NCI-H2171 treated with DMSO at 0.1 percent for 48 hours (cell line): ENCODE measurements at places on chromosomes 1 and 21.

DNA sequence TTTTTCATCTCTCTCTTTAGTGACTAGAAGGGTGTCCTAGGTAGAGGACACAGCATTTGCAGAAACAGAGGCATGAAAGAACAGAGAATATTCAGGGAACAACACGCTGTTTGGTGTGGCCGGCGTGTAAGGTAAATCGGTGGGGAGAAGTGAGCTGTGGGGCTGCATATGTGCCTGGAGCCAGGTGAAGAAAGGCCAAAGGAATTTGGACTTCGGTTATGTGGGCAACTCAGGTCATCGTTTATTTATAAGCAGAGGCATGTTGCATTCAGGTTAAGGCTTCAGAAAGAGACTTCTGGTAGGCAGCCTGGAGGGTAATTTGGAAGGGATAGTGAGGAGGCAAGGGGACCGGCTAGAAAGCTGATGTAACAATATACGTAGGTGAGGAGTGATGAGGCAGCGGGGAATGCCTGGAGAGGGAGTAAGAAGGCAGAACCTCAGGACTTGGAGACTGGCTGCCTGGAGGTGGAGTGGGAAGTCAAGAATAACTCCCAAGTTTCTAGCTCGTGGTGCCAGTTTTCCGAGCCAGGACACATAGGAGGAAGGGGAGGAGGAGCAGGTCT, 64.1 kb upstream of the ACOT11 start:
- DNase-seq: no peak

GRCh38 chr1:3021233-3021671, at the start of gene ACTRT2:
Gene ACTRT2, plus strand, starts transcription at chr1:3021467. Its CDS starts 220 bp downstream, at chr1:3021687.
- DNase-seq: no peak

DNA sequence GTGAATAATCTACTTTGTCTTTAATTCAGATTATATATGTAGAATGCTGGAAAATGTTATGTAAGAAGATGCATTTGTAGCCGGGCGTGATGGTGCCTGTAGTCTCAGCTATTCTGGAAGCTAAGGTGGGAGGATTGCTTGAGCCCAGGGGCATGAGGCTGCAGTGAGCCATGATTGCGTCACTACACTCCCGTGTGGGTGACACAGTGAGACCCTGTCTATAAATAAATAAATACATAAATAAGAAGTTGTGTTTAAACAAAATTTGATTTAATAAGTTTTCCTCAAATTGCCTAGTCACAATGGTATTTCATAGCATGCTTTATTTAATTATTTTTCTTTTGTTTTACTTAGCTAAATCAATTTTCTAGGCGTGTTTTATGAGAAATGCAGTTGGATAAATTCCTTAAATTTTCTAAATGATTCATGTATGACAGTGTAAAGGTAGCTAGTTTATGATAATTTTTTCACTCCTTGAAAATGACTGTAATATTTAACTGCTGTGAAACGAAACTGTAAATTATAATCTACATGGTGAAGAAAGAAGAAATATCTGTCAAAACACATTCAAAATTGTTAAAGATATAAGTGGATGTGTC, 232.6 kb downstream of the SRGAP2C start:
- DNase-seq: no peak

DNA sequence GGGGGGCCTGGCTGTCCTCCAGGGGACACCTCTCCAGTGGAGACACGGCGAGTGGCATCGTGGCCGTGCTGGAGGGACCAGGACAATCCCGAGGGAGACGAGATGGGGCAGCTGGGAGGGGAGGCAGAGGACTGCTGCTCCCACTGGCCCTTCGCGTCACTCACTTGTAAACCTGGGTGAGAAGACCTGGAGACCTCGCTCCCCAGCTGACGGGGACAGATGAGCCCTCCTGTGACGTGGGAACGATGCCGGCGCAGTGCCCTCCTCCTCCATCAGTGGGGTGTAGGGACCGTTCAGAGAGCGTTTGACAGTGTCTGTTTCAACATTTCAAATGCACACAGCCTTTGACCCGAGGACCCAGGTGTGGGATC, 4.6 kb downstream of the SPATC1L start:
- DNase-seq: no peak

DNA sequence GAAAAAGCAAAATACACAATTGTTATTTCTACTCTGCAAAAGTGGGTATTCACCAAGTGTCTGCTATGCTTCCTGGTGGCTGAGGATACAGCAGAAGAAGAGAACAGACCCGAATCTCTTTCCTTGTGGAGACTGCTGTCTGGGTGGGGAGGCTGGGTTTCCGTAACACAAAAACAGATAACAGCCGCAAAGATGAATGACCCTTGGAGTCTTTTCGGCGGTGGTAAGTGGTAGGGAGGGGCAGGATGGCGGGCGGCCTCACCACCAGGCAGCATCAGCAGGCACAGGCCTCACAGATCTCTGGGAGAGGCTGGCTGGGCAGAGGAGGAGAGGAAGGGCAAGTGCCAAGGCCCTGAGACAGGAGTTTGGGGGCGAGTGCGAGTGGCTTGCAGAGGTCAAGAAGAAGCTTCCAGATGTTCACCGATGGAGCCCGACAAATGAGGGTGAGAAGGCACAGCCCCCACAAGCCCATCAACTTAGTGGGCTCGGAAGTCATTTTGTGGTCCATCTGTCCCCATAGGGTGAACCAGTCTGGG, 164.2 kb downstream of the RHOU start:
- DNase-seq: no peak

DNA sequence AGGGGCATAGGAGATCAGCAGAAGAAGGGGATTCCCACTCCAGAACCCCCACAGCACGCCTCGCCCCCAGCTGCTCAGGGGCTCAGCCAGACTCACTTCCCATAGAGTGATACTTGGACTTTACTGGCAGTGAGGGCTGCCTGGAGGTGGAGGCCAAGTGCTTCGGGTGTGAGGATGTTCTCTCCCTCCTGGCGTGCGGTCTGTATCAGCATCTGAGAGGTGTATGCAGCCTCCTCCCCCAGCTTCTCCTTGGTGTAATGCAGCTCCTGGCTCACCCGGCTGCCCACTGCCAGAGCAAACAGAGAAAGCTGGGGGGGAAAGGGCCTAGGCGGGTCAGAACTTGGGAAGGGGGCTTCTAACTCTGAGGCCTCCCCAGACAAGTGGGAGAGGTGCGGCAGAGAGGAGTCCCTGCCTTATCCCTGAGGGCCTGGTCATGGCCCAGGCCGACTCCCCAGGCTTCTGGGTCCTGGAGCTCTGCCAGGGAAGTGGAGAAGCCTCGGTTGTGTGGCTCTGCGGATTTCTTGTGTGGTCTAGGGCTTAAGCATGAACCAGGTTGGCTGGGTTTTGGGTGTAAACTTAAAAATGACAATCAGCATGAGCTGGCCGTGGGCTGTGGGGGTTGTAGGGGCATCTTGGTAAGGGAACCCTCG, 10.9 kb downstream of the PTCH2 start:
- no peak for DNase-seq

DNA sequence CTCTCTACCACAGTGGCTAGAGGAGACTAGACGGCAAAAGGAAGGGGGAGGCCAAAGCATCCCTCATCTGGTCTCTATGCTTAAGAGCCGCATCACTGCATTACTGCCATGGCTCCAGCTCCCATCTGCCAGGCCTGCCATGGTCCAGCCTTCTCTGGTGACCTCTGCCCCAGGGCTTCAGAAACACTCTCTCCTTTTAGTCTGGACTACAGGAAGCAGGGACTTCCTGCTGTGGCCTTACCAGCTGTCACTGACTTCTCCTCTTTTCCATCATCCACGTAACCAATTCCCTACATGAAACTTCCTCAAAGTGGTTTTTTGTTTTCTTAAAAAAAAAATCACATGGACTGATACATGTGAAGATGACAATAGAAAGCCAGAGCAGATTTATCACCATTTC, 323.1 kb upstream of the NFIA start:
- no peak for DNase-seq

DNA sequence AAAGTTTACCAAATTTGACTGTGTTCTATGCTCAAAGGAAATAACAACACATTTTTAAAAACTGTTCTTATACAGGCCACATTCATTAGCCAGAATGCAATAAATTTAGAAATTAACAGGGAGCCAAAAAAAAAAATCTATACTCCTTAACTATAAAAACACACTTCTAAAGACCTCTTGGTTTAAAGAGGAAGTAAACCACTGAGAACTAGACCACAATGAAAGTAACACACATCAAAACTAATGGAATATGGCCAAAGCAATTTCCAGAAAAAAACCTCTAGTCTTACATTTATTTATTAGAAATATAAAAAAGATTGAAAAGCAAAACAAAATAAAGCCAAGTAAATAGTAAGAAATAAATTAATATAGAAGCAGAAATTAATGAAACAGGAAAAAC, 48.9 kb upstream of the GADD45A start:
- DNase-seq: no peak

DNA sequence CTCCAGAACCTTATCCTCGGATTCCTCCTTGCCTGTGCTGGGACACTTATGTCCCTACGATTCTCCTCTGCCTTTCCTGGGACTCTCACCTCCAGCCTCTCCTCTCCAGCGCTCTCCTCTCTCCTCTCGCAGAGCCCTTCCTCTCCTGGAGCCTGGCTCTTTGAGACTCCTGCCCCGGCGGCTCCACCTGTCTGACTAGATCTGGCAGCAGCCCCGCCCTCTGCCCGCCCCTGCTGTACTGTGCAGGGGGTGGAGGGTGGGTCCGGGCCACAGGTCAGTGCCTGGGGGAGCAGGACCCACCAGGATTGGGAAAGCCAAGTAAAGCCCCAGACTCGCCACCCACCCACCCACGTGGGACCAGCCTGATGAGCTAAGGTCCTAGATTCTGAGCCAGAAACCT, 1.6 kb downstream of the ELOVL1 start:
- DNase-seq: no peak

DNA sequence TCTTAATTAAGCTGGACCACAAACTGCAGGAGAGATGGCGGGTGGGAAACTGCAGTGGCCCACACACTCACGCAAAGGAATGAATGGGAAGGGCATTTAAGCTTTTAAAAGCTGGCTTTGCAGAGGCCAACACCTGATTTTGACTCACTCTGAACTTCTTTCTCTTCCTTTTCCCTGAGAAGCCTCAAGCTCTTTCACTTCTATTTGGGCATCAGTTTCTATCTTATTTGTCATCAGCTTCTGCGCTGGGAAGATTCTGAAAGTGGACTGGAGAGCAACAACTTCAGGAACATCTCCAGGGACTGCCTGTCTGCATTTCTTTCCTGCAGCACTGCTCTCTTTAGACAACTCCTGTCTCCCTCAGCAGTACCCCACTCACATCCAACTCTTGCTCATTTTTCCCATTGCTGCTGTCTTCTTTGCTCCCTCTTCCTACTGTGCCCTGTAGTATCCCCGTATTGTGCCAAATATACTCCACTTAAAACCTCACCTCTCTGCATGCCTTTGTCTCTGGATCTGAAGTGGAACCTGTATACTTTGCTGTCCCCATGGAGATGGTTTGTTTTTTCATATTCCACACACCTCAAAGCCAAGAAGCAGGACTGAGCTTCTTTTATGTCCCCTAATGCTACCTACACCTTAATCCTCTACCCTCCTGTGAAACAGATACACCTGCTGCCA, 143.3 kb upstream of the JUN start:
- DNase-seq: no peak

GRCh38 chr21:42711667-42712066, 58.2 kb downstream of the PDE9A start:
- no peak for DNase-seq

DNA sequence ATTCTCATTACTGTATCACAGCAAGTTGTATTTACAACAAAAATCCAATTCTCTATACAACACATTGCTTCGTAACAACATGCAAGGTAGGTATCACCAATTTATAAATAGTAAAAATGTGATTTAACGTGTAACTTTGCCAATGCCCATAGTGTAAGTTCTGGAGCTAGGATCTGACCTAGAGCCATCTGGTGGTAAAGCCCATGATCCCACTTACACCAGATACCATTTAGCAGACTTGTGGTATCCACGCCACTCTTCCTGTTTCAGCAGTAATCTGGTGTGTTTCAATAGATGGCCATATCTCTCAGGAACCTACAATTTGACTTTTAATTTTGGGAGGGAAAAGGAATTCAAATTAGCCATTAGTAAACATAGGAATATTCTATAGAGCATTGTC, 10.2 kb downstream of the SETSIP start:
- DNase-seq: no peak

DNA sequence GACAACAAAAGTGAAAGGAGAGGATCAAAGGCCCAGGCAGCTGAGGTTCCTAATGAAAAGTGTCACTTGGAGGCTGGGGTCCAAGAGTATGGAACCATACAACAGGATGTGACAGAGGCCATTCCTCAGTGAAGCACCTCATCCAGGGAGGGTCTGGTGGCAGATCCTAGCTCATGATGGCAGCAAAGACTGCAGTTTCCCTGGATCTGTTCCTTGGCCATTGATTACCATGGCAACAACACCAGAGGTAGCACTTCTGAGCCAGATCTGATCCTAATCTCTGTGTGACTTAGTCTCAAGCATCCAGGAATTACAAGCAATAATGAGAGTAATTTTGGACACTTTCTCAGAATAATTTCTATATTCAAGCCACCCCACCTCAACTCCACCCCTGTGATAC, 12.9 kb downstream of the FAM177B start:
- DNase-seq: no peak

GRCh38 chr21:43299441-43300277, 127.3 kb downstream of the SIK1 start:
- DNase-seq: no peak

- no peak for DNase-seq
Measured at GRCh38 chr1:194277927-194278326, 1091.5 kb upstream of the B3GALT2 start.

GRCh38 chr1:45009296-45009865, 1.7 kb downstream of the HECTD3 start:
- DNase-seq: no peak

GRCh38 chr1:167409183-167409582, 109.1 kb downstream of the CD247 start:
- peak; percentile 40 for DNase-seq

DNA sequence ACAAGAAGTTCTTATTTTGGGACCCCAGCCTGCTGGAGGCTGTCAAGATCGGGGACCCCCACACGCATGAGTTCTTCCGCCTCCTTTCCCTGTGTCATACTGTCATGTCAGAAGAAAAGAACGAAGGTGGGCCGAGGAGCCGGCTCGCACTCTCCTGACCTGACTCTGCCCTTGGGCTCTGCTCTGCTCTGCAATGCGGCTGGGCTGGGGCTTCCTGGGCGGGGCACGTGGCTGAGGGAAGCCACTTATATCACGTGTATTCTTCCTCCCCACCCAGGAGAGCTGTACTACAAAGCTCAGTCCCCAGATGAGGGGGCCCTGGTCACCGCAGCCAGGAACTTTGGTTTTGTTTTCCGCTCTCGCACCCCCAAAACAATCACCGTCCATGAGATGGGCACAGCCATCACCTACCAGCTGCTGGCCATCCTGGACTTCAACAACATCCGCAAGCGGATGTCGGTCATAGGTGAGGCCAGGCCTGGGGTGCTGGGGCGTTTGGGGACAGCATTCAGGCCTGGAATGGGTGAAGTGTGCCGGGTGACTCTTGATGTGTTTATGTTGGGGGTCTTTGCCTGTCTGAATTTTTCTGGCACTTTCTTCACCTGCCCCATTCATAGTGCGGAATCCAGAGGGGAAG, 17.6 kb downstream of the ATP8B2 start:
- no peak for DNase-seq

GRCh38 chr1:236865818-236866155, 70.7 kb downstream of the MTR start:
- DNase-seq: no peak

GRCh38 chr21:37176716-37177115, 90.4 kb downstream of the VPS26C start:
- no peak for DNase-seq

GRCh38 chr1:222618880-222619596, 1.1 kb downstream of the MIA3 start:
- DNase-seq: no peak

- DNase-seq: peak; percentile 92
Measured at GRCh38 chr1:226723657-226724532, 15.2 kb downstream of the ITPKB start.

GRCh38 chr1:111878091-111878490, 111.4 kb downstream of the KCND3 start:
- DNase-seq: peak; percentile 42
